EL (cell line): ENCODE measurements at places on chromosomes 7 and 10.

DNA sequence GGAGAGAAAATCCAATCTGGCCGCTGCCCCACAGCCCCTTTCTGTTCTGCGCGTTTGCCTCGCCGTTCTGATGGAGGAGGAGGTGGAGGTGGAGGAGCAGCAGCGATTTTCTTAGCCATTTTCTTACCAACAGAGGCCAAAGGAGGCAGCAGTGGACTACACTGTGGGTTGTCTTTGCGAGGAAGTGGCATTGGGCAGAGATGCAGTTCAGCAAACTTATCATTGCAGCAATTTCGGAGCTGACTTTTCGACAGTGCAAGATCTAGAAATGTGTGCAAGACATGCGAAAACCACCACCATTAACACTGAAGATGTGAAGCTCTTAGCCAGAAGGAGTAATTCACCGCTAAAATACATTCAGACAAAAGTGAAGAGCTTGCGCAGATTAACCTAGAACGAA is 1.9 kb upstream of the ARL4A start:
- no peak for DNase-seq

- DNase-seq: no peak
Observed at GRCh38 chr7:120941856-120942255, 8.7 kb upstream of the ING3 start.

GRCh38 chr7:4996696-4997222 is 37.8 kb upstream of the MMD2 start:
- no peak for DNase-seq

DNA sequence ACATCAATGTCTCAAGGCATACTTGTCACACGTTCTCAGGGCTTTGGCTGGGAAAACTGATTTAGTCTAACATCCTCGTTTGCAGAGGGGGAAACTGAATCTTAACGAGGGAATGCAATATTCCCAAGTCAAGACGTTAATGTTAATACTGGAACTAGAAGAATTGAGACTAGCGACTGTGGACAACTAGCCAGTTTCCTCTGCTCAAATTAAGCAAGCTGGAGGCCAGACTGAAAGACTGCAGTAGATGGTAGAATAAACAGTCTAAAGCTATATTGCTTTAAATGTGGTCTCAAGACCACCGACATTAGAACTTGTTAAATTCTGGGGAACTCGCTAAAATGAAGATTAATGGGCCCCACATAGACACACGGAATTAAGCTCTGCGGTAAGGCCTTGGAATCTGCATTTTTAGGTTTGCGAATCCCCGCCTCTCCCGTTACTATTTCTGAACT is 639 bp upstream of the TFAM start:
- no peak for DNase-seq

DNA sequence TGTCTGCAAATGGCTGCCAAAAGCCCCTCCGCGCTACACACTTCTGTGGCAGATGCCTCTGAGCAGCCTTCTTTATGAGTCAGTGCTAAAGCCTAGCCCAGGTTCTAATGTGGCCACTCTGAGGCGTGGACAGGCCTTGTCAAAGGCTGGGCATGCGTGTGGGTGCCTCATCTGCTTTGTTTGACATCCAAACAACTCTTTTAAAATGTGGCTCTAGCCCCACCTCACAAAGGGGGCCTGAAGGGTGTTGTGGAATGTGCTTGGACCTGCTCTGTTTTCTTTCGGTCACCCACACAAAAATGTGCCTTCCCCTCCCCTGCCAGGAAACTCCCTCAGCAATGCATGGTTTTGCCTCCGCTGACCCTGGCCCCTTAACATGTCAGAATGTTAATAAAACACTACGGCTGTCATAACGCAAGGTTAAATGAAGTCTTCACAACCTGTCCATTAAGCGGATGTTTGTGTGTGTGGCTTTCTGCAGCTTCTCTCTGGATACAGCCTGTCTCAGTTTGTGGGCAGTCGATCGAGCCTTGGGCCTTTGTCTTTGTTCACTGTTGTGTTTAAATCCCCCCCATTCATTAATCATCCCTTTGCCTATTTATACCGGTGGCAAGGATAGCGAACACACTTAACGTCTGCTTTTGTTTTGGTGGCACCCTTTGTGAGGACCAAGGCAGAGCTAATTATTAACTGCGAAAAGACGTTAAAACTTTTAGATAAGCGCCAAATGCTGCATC is 718.9 kb downstream of the LRMDA start:
- DNase-seq: no peak

- DNase-seq: no peak
Observed at GRCh38 chr10:94035982-94036765, 42.4 kb downstream of the PLCE1 start.

DNA sequence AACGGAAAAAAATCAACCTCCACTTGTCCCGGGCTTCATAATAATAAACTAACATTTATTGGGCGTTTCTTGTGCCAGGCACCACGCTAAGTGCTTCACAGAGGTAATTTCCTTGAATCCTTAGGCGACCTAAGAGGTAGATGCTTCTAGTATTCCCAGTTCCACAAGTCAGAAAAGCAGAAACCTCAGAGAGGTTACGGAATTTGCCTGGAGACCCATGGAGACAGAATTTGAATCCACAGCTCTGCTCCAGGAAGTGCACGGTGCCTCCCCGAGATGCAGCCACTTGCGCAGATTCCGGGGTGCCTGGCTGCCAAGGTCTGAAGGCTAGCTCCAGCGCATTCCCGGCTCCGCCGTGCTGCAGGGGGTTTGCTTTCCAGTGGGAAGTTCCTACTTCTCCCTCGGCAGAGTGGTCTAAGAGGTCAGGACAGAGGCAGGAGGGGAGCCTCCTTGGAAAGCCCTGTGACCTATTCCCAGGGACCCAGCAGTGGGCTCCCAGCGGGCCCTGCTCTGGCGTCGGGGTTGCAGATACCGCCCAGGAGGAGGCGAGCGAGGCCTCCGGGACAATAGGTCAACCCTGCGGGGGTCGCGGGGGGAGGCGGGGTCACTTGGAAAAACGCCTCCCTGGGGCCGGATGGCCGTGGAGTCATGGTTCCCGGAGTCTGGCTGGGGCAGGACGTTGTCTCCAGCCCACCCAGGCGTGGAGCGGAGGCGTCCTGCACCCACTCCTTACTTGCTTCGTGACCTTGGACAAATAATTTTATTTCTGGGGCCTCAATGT is 10.1 kb upstream of the NKX2-3 start:
- DNase-seq: no peak

DNA sequence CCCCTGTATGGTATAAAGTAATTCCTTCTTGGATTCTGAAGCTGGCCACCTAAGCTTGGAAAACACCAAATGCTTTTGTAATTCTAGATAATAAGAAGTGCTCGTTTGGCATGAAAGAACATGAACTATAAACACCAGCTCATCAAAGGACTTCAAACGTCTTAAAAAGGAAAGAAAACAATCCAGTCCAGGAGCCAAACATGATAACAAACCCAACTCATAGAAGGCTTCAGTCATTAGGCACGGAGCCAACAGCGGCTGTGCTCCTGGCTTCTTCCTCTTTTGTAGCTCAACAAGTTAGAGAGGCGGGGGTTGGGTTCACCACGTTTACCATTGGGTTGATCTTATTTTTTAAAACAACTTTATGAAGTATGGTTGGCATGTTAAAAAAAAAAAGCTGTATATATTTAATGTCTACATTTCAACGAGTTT is 56.4 kb upstream of the ECHDC3 start:
- DNase-seq: peak; percentile 33

GRCh38 chr10:25758041-25758457 is 176.0 kb upstream of the MYO3A start:
- peak; percentile 1 for DNase-seq

DNA sequence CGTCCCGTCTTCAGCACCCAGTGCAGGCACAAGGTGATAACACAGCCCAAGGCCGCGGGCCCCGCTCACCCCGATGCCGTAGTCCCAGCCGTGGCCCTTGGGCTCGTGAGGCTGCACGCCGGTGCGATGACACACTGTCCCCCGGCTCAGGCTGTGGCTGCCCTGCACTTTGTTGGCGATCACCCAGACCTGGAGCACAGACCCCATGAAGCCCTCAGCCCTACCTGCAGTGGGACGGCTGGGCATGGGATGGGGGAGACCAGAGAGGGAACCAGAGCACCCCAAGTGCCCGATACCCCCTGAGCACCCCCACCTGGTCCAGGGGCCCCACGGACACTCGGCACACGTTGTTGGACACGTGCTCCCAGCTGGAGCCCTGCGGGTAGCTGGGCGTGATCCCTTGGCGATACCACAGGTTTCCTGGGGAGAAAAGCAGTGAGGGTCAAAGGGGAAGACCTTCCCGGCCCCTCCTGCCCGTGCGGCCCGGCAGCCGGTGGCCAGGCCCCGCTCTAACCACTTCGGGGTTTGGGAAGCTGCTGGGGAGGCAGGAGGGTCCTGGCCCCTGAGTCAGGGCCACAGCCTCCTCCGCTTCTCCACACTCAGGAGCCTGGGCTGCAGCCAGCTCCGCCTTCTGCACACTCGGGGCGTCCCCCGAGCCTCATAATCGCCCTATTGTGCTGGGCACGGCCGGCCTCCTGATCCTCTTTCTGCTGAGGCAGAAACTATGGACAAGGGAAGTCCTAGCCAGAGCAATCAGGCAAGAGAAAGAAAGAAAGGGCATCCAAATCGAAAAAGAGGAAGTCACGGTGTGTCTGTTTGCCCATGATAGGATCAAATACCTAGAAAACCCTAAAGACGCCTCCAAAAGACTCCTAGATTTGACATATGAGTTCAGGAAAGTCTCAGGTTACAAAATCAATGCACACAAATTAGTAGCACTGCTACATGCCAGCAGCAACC is 6.7 kb downstream of the BHLHA15 start:
- DNase-seq: no peak

- DNase-seq: no peak
Observed at GRCh38 chr10:68261132-68261856, 29.4 kb upstream of the ATOH7 start.

DNA sequence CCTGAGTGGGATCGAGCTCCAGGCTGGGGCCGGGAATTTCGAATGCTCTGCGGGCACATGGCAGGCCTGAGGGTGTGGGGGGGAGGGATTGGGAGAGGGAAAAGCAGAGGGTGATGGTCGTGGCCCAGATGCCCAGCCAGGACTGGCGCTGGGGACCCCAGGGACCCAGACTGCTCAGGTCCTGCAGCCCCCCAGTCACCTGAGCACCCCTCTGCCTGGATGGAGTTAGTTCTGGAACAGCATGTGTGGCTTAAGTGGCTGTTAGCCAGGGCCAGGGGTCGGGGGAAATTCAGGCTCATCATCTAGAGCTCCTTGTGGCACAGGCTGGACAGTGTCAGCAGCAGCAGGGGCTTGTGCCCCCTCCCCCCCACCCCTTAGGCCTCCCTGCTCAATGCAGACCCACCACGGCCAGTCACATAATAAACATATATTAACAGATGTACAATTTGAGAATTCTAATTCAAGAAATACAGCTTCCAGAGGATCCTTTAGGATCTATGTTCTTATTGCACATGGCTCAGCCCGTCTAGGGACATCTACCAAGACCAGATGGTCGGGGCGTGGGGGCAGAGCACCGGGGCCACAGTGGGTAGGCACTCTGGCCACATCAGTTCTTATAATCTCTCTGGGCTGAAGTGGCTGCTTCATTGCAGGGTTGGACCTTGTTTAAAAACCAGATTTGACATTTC is 22.2 kb downstream of the DNAJB12 start:
- no peak for DNase-seq

DNA sequence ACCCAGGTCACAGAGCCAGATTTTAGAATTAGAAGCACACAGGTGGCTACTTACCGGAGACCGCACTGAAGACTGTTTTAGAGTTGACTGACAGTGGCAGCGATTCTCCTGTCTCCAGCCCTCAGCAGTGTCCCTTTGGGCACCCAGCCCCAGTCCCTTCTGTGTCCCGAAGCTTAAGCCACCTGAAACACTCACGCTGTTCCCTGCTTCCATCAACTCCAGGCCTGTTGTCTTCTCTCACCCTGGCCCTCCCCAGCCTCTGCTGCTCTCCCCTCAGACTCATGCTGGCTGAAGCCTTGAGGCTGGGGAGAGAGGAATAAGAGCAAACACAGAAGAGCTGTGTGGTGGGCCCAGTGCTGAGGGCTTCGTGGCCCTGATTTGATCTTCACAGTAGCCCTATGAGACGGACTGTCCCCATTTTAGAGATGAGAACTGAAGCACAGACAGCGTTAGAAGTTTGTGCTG is 10.6 kb downstream of the SAP25 start:
- DNase-seq: no peak

DNA sequence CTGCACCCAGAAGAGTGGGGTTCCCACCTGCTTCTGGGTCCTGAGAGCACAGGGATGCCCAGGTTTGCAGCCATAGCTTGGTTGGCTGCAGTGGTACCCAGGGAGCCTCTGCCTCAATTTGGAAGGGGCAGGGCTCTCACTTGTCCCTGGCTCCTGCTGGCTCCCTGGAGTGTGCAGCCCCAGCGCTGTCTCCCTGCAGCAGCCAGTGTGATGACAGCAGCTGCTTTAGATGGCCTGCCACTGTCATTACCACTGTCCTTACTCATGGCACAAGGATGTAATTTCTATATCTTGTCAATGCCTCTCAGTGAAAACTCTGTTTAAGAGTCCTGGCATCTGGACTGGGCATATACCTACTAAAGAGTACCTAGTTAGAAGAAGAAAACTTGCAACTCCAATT is 250.9 kb downstream of the KIF20B start:
- DNase-seq: no peak

- DNase-seq: peak; percentile 15
Observed at GRCh38 chr7:117386110-117386706, 41.1 kb downstream of the ASZ1 start.

DNA sequence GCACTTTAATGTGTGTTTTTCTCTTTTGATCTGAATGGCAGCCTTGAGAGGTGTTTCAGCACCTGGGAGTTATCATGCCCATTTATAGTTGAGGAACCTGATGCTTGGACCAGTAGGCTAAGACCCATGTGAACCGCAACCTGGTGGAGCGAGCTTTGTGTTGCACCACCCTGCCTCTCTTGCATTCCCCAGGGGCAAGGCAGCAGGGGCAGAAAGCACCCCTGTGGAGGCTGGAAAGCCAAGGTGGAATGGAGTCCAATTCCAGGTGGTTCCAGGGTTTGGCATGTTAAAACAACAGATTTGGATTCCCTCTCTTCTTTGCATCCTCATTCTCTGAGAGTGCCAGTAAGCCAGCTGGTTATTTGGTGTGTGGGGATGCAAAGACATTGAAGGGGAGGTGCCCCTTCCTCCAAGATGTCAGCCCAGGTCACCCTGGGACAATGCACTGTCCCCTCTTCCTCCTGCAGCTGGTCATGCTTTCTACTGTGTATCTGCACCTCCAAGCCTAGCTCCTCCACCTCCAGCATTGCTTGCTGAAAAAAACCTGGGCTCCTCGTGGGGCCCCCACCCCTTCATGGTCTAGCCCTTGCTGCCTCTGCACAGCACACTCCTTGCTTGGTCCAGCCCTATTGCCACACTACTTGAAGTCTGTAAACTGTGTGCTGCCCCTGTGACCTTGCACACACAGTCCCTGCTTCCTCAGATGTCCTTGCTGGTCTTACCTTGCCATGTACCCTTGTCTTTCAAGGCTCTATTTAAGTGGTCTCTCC is 5.6 kb upstream of the CDH23 start:
- no peak for DNase-seq

DNA sequence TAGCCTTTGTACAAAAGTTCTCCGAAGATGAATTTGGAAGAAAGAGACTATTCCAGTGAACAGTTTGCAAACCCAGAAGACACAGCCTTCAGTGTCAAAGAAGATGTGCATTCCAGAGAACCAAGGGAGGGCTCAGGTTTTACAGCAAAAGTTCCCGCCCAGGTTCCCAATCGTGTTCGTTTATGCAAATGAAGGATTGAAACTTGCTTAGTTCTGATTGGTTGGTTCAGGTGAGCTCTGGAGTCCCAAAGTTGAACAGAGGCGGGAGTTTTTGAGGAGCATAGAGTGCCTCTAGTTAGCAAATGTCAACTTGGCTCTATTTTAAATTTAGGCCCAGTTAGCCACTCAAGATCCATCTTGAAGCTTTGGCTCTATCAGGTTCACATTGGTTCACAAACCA is 51.3 kb downstream of the TMEM270 start:
- no peak for DNase-seq
